GM12864 (cell line): ENCODE measurements at places on chromosomes 3 and 15.

- no peak for DNase-seq
Observed at GRCh38 chr15:80179025-80179759, 26.4 kb downstream of the FAH start.

- no peak for DNase-seq
Observed at GRCh38 chr3:149414557-149415231, 37.2 kb upstream of the TM4SF1 start.

DNA sequence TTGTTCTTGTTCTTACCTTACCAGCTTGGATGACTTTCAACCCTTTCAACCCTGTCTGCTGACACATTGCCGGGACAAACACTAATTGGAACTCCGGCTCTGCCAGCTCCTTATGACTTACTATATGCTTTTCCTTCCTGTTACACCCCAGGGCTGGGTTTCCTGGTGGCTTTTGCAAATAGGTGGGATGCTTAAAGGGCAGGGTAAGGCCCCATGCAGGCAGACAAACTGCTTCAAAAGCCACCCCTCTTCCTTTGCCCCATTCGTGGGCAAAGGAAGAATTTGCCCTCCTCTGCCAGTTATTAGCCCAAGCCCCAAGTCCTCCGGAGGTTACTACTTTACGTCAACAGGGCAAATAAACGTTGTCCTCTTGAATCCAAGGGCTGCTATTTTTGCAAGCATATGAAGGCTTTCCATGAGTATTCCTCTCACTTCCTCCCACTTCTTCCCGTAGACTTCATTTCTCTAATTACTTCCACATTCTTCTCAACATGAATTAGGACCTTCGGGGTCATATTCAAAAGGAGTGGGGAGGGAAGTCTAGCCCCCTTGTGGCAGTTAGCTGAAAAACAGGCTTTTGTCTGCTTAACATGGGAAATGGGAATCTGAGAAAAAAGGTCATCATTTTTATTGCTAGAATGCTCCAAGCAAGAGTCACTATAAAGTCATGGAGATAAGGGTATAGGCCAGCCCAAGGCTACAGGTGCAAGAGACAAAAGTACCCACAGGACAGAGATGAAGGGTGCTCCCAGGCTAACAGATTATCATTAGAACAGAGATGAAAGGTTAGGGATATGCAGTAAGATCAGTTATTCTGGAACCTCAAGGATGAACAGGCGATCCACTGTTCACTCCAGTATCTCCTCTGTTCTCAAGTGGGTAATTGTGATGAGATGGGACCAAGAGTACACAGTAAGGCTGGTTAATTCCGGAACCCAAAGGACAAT is 56.3 kb upstream of the FSTL1 start:
- no peak for DNase-seq

- no peak for DNase-seq
Observed at GRCh38 chr3:115651087-115651486, 27.8 kb downstream of the GAP43 start.

- DNase-seq: no peak
Observed at GRCh38 chr15:42891569-42891968, 29.0 kb downstream of the TTBK2 start.
